ENCODE measurements at places on chromosomes 6 and 20.

GRCh38 chr6:170145272-170145592 lies 145.6 kb downstream of the DLL1 start:
- DNase-seq = no peak

DNA sequence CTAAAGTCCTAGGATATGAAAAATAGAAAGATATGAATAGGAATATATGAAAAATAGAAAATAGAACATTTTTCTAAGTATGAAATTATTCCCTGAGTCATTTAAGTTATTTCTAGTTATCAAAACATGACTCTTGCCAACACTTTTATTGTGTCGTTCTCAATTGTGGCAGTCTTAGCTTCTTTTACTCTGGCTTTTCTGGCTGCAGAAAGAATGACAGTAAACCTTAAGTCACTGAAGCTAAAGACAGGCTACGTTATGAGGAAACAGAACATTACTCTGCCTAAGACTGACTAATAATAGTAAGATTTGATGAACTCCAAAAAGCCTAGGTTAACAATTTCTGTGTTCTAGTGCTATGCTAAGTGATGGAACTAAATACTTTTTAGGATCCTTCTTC lies 74.6 kb downstream of the AIG1 start:
- no peak for DNase-seq

DNA sequence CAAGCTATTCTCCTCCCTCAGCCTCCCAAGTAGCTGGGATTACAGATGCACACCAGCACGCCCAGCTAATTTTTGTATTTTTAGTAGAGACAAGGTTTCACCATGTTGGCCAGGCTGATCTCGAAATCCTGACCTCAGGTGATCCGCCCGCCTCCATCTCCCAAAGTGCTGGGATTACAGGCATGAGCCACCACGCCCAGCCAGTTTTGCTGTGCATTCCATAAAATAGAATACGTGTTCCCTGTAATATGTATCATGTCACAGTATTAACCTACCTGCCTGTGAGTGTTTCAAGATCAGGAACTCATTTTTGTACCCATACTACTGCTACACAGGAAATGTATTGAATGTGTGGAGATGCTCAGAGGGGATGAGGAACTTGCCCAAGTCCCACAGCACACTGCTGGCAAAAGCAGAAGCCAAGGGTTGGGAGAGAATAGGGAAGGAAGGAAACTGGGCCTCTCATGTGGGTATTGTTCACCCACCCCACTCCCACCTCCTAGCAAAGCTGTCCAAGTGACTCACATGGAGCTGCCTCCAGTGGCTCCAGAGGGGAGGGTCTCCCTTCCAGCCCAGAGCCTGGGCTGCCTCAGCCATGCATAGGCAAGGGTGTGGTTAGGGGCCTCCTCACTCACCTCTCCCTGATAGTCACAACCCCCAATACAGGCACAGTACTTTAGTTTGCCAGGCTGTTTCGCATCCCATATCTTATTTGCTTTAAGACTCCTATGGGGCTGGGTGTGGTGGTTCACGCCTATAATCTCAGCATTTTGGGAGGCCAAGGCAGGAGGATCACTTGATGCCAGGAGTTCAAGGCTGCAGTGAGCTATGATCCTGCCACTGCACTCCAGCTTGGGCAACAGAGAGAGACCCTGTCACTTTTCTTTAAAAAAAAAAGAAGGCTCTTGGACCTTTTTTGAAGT lies 9.4 kb downstream of the HM13 start:
- DNase-seq = no peak

- DNase-seq = no peak
Observed at GRCh38 chr6:23272536-23272935, 703.2 kb downstream of the HDGFL1 start.

GRCh38 chr20:14410869-14411555 lies 73.6 kb upstream of the FLRT3 start:
- no peak for DNase-seq

GRCh38 chr6:142846883-142847287 lies 98.1 kb downstream of the HIVEP2 start:
- no peak for DNase-seq

Data from NCI-H1092 (cell line).